ENCODE measurements at places on chromosomes 16 and 17.

GRCh38 chr17:46878055-46878454 lies 26.7 kb downstream of the WNT9B start:
- ATAC-seq: no peak

DNA sequence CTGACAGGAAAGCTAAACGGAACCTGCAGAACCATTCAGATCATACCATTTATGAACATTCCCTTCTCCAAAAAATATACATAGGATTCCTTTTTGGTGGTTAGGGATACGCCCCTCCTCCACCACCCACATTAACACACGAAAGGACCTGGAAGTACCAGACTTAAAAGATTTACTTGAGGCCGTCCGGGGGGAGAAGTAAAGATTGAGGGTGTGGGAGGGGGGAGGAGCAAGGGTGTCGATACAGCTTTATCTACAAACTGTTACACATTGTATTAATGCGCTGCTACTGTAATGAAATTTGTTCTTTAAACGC lies 537 bp downstream of the PALB2 start:
- no peak for ATAC-seq

DNA sequence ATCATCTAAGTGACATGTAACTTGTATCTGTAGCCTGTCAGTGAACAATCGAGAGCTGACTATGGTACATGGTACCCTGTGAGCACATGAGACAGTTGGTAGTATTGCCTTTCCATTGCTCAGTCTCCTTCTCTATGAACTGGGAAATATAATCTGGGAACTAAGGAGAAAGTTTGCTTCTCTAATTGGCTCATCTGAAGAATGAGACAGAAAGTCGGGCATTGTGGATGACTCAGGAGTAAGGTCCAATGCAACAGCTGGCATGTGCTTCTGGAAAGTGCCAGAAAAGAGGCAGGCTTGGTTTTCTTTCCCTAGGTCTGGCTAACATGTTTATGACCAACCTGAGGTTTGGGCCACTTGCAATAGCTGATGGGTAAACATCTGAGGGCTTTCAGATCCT lies 51.9 kb downstream of the ZZEF1 start:
- no peak for ATAC-seq

- no peak for ATAC-seq
These were observed 14.5 kb downstream of the CD2BP2 start for GRCh38 chr16:30340621-30341020.

GRCh38 chr16:9049241-9049640 lies 42.2 kb upstream of the HAPSTR1 start:
- no peak for ATAC-seq

- ATAC-seq: no peak
These were observed 26.2 kb upstream of the SSTR2 start for GRCh38 chr17:73138541-73139138.

DNA sequence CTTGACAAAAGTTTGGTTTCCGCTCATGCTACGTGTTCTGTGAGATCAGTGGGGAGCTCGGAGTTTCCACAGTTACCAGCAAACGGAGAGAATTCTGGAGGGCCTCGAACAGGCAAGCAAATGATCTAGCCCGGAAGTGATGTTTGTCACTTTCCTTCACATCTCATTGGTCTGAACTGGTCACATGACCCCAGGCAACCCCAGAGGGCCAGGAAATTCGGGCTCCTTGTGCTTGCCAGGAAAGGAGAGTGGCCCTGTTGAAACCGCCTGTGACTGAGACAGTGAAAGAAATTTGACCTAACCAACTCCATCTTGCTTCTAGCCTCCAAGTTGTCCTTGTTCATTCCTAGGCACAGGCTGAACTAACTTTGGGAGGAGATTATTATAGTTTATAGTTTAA lies 23.0 kb downstream of the SPPL2C start:
- no peak for ATAC-seq

DNA sequence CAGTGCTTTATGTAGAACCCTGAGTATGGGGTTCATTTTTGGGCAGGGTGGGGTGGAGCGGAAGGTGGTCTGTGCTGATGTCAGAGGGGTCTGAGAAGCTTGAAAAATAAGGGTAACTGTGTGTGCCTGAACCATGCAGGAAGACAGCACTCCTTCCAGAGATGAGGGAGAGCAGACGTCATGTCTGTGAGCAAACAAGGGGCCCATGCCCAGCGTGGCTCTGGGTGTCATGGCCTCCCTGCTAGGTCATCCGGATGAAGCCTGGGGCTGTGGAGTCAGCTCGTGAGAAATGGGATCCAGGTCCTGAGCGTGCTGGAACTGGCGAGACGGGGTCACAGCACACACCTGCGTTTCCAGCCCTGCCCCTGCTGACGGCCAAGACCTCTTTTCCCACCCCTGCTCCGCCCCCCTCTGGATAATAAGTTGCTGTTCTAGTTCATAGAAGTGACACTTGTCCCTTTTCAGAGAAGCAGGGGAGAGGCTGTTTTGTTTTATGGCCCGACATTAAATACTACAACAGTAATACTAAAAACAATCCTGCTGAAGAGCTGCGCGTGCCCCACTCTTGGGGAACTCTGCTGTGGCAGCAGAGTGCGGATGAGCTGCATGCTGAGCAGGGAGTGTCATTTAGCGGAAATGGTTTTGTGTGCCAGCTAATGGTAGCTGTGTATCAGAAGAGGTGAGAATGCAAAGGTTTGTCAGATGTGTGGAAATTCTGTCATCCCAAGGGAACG lies 92.6 kb downstream of the RPTOR start:
- ATAC-seq: no peak

- no peak for ATAC-seq
These were observed 26.5 kb upstream of the ADGRG1 start for GRCh38 chr16:57601801-57602478.

- peak; percentile 52 for ATAC-seq
These were observed 87.3 kb downstream of the ABCA8 start for GRCh38 chr17:68867759-68868516.

- ATAC-seq: peak; percentile 39
These were observed 33.9 kb downstream of the AXIN1 start for GRCh38 chr16:318628-319027.

GRCh38 chr16:54974367-54974766 lies 43.7 kb downstream of the IRX5 start:
- no peak for ATAC-seq

- ATAC-seq: no peak
These were observed 44.9 kb downstream of the TTC19 start for GRCh38 chr17:16044487-16044886.

- peak; percentile 13 for ATAC-seq
These were observed 1.1 kb upstream of the SLC43A2 start for GRCh38 chr17:1629504-1630310.

GRCh38 chr16:67248401-67249177 lies at the start of gene SLC9A5:
Gene SLC9A5 (plus strand): TSS chr16:67248979. CDS start chr16:67249015, 36 bp downstream.
- no peak for ATAC-seq

DNA sequence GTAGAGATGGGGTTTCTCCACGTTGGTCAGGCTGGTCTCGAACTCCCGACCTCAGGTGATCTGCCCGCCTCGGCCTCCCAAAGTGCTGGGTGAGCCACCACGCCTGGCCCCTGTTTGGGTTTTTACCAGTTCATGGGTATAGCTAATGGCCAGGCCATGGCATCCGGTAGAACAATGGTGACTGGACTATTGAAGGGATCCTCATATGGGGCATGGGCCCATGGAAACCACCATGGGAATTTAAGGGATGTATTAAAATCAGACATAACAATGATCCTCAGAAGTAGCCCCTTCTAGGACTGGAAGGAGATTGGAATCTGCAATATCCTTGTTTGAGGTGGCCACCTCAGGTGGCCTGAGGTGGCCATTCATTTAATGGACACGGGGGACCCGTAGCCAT lies 17.5 kb upstream of the GUCY2D start:
- ATAC-seq: no peak

- ATAC-seq: 0 out of 3 replicates have a peak, but pooled peaks have one; percentile 13
These were observed 165.6 kb downstream of the SPECC1 start for GRCh38 chr17:20174588-20175265.

DNA sequence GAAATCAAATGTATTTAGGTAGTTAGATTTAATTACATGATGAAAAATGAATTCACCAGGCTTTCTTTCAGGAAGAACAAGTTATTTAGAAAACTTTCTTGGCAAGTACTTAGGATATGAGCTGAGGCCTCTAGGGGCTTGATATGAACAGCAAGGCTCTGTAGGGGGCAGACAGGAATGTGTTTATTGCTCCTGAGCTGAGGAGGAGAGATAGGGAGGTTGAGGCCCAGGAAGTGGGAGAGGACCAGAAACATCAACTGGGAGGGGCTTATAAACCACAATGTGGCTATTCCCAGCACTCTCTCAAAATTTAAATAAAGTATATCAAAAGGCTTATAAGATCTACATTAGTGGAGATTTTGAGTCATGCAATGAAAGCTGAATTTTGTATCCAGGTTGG lies 154.0 kb upstream of the MAF start:
- no peak for ATAC-seq

DNA sequence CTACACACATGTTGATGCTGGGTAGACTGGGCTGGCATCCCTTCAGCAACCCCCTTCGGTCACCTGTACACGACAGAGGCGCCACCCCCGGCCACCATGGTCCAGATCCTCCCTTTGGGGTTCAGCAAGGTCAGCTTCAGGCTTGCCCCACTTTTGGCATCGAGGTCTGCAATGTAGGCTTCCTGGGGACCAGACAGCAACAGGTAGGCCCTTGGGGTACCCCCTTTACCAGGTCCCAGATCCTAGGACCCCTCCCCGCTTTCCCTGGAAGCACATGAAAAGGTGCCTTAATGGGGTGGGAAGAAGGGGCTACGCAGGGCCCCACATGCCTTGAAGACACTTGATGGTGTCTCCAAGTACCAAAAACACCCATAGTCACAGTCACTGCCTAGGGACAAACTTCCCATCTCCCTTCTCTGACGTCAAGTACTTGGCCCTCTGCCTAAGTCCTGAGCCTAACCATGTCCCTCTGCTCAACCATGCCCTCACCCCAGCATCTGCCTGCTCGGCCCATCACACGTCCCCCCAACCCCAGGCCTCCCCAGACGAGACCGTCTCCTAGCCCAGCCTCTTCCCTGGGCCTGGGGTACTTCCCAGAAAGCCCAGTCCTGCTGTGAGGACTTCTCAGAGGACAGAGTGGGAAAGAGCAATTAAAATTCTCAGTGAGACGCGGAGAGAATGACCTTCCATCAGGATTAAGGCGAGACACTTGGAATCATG lies 12.1 kb downstream of the ACLY start:
- ATAC-seq: peak; percentile 51

GRCh38 chr17:48241131-48241591 lies 133.6 kb downstream of the SNX11 start:
- ATAC-seq: no peak

GRCh38 chr17:2025220-2025621 lies at the start of gene RTN4RL1:
Gene RTN4RL1 (minus strand): TSS chr17:2025334. CDS start chr17:2024865, 469 bp downstream.
- peak; percentile 9 for ATAC-seq

DNA sequence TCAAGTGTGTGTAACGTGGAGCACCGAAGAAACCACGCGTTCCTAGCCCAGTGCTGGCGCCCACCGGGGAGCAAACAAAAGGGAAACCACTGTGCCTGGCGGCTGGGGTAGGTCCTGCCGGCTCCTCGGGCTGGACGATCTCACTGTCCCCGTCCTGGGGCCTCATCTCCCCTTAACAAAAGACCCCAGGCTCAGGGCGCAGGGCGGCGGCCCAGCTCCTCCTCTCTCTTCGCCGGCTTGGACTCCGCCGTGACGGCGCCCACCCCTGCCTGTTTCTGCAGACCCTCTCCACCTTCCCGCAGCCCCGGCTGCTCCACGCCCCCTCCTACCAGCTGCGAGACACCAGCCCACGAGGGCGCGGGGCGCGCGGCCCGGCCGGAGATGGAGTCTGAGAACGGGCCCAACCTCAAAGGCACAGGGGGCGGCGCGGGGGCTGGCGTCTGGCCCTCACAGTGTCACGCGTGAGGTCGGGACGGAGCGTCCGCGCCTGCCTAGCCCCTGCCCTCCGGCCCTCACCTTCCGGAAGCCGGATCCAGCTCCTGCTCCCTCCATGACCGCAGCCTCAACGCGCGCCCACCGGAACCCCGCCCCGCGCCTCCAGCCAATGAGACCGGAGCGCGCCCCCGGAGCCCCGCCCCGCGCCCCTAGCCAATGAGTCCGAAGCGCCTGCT lies at the start of gene CENPX:
Gene CENPX (minus strand): TSS at position 569 of the 671 bp plus-strand sequence. CDS start 17 bp downstream, at position 552.
- peak; percentile 77 for ATAC-seq

- ATAC-seq: no peak
These were observed 11.0 kb downstream of the ALDH3A2 start for GRCh38 chr17:19659366-19660177.

DNA sequence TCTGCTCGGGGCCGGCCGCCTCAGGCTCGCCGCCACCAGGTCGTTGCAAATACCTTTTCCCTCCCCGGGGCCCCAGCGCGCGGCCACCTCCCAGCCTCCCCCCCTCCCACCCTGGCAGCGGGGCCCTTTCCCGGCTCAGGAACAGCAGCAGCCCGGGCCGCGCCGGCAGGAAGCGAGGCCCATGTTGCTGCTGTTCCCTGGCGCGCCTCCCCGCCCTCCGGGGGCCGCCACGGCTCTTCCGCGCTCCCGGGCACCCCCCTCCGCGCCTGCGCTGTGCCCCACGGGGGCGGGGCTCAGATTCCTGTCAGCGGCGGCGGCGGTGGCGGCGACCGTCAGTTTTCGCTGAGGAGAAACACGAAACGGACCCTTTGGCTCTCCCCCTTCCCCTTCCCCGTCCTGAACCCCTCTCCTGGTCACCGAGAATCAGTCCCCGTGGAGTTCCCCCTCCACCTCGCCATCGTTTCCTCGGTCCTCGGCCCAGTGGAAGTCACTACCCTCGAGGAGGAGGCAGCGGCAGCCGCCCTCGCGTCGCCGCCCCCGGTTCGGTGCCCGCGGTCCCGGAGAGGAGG lies at the start of gene NFAT5:
Gene NFAT5 (plus strand): TSS at position 296 of the 569 bp plus-strand sequence. CDS start 336 bp downstream, outside the sequence.
- peak; percentile 84 for ATAC-seq

GRCh38 chr17:10205549-10206185 lies 7.3 kb upstream of the GAS7 start:
- no peak for ATAC-seq

DNA sequence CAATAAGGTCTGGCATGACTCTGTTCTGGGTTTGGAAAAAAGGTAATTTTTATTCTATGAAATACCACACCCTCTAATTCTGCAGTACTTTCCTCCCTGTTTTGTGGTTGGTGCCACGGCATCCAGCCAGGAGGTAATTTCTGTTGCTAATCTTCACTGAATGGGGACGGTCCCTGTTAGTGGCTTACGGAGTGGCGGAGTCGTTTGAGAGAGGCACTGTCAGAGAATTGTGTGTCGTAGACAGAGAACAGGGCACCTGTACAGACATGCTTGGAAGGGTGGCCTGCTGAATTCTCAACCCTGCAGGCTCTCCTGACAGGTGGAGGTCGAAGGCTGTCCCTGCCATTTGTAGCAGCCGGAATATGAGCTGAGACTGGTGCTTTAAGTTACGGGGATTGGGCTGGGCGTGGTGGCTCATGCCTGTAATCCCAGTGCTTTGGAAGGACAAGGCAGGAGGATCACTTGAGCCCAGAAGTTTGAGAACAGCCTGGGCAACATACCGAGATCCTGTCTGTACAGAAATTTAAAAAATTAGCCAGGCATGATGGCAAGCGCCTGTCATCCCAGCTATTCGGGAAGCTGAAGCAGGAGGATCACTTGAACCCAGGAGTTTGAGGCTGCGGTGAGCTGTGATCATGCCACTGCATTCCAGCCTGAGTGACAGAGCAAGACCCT lies 33.2 kb downstream of the EEF2K start:
- ATAC-seq: no peak

Measured in SK-N-SH treated with all-trans-retinoic acid at 6 μM for 48 hours (cell line).